Temporal lobe (tissue), 4 donors: ENCODE measurements at places on chromosomes 5 and 9. TPM values are rescaled to one million over a fixed set of nuclear protein-coding genes. Genes with fewer than 3 reads are reported as not detected.

Gene PHYHD1
- total RNA-seq: 1.2 TPM

Gene IFNB1
- not detected for total RNA-seq

Gene LMX1B
- total RNA-seq: not detected

Gene SPINK6
- not detected for total RNA-seq

Gene SLC34A3
- not detected for total RNA-seq

Gene CCL27
- total RNA-seq: 0.25 TPM

Gene PCDHGB5
- total RNA-seq: 16.2 TPM

Gene SCGB3A1
- total RNA-seq: not detected

Gene SMIM27
- total RNA-seq: 3.0 TPM

Gene RPP25L
- 4.2 TPM for total RNA-seq
